Renal cortical epithelial cell (primary cell): ENCODE measurements at places on chromosomes 12 and 14. TPM values are rescaled to one million over a fixed set of nuclear protein-coding genes. Genes with fewer than 3 reads are reported as not detected.
A peak's percentile ranks its signal among the peaks of the same experiment; 100 is the strongest.

DNA sequence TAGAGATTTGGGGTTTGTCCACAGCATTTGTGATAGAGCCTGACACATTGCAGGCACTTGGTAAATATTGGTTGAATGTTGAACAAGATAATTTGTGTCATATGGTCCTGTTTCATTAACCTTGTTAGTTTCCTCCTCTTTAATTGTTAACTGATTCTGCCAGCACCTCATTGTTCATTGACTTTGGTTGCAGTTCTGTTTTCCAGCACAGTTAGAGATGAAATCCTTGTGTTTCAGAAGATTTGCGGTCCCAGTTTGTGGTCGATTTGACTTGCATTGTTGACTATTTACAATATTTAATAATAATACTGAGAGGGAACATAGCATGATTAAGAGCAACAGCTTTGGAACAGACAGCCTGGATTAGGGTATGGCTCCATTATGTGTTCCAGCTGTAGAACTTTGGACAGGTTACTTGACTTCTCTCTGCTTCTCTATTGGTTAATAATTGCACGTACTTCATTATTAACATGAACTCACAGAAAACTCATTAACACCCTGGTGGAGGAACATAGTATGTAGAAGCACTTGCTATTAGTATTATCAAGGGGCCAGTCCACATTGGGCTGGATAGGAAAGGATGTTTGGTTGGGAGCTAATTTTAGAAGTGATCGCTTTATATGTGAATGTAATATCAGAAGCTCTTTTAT, 8.7 kb downstream of the DRAM1 start:
- peak; percentile 50 for DNase-seq

DNA sequence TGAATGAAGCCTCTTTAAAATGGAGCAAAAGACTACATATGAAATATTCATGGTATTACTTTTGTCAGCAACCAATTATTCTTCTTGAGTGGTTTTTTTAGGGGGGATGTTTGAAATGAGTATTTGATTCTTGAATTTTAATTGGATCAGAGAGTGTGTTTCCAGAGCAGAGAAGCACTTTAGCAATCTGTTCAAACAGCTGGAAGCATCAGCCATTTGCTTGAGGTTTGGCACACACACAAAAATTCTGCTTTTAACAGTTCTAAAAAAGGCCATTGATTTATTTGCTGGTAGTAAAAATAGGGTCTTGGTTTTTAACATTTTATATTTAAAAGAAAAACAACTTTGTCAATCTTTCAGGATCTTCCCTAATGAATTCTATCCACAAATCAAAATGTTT, 292.7 kb downstream of the LRFN5 start:
- DNase-seq = no peak

DNA sequence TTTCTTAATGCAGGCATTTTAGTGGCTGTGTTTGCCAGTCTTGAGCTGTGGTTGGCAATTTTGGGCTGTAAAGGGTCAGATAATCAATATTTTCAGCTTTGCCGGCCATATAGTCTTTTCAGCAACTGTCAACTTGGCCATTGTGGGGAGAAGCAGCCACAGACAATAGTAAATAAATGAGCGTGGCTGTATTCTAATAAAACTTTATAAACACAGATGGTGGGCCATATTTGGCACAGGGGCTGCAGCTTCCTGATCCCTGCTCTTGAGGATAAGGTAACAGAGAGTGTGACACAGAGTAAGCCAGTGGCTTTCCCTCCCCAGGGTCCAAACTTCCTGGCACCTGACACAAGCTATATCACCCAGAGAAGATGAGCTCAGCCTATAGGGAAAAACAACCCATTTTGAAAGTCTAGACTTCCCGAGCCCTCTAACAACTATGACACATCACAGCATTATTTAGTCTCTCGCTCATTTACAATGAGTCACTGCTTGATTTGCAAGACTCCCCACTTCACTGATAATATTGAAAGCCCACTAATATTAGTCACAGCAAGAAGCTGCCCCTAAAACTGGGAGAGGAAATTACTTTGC, 163.1 kb upstream of the TMPO start:
- peak; percentile 92 for DNase-seq

- no peak for DNase-seq
Measured at GRCh38 chr14:60328583-60328982, 79.6 kb downstream of the PPM1A start.

The TAS2R30 gene
- total RNA-seq = 0.52 and 8.6 TPM in 2 replicates

GRCh38 chr12:124637581-124637981, 70.2 kb upstream of the NCOR2 start:
- DNase-seq = peak; percentile 11

The FLVCR2 gene
- total RNA-seq = 1.2 and 3.4 TPM in 2 replicates

The KRT81 gene
- total RNA-seq = 48.3 TPM in 1 of 2 replicates, not detected in the other

DNA sequence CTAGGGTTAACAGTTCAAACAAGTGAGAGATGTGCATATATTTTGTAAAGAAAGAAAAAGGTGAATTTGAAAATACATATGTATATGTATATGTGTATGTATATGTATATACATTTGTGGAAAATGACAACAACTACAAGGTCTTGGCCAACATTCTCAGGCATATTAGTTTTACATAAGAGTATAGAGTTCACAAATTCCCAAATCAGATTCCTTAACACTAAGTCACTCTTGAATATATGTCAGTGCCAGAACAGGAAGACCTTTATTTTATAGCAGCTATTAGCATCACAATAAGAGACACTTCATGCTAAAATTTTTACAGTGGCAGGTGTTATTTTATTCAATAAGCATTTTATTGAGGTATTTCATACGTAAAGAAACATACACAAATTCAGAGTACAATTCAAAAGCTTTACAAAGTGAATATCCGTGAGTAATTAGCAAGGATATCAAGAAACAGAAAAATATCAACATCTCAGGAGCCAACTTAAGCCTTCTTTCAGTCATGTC, 179.7 kb downstream of the SLC6A15 start:
- no peak for DNase-seq

- no peak for DNase-seq
Measured at GRCh38 chr12:37672655-37673260, 643.8 kb upstream of the ALG10B start.

DNA sequence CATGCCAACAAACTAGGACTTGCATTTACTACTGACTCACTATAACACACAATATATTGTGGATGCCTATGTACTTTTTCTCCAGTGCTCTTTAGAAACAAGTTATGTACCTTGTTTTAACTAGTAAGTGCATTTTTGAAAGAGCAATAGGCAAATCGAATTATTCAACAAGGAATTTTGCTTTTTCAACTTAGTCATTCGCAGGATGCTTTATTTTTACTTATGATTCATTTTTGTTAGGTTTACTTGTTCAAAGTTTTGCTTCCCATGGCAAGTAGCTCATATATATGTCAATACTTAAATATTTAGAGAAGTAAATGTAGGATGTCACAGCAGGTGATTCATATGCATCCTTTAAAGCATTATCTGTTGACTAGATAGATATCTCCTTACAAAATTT, 149.8 kb downstream of the PELI2 start:
- no peak for DNase-seq

The PGF gene
- total RNA-seq = 0.35 and 0.69 TPM in 2 replicates

DNA sequence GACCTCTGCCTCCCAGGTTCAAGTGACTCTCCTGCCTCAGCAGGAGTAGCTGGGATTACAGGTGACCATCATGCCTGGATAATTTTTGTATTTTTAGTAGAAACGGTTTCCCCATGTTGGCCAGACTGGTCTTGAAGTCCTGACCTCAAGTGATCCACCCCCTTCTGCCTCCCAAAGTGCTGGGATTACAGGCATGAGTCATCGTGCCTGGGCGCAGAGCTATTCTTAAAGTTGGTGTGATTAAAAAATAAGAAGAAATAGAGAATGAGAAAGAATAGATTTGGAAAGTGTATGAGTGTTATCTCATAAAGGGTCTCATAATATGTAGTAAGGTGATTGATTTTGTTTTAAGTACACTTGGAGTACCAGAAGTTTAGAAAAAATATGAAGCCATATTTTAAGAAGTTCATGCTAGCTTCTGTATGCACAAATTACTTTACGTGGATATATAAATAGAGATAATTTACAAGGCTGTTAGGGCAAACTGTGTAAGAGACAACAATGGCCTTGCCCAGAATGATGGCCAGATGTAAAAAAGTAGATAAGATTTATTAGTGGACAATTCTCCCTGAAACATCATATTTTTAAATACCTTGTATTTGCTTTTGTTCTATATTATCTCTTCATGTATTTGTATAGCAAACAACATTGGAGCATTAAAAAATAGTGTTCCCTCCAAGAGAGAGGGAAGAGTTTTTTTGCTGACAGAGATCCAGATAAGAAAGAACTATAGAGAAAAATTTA, 1108.5 kb downstream of the SLC16A7 start:
- DNase-seq = no peak

DNA sequence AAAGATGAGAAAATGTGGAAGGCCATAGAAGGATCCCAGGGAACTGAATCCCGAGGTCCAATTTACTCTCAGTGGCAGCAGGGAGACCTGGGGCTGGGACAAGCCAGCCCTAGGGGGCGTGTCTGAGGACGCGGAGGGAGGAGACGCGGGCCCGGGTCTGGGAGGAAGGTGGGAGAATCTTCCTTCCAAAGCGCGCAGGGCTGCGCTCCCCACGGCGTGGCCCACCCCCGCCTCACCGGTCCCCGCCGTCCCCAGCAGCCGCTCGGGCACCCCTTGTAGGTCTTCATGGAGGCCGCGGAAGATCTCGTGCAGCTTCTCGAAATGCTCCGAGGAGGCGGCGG, 323 bp downstream of the VTI1B start:
- peak; percentile 32 for DNase-seq

The KRT76 gene
- total RNA-seq = not detected in 2 replicates

DNA sequence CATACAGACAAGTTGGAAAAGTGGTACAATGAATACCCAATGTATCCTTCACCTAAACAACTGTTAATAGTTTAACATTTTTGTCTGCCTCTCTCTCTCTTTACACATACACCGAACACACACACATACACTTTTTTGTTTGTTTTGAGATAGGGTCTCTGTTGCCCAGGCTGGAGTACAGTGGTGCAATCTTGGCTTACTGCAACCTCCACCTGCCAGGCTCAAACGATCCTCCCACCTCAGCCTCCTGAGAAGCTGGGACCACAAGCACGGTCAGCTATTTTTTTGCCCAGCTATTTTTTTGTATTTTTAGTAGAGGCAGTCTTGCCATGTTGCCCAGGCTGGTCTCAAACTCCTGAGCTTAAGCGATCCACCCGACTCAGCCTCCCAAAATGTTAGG, 16.8 kb downstream of the ZCCHC8 start:
- no peak for DNase-seq

- no peak for DNase-seq
Measured at GRCh38 chr12:63036216-63036973, 101.4 kb upstream of the PPM1H start.

DNA sequence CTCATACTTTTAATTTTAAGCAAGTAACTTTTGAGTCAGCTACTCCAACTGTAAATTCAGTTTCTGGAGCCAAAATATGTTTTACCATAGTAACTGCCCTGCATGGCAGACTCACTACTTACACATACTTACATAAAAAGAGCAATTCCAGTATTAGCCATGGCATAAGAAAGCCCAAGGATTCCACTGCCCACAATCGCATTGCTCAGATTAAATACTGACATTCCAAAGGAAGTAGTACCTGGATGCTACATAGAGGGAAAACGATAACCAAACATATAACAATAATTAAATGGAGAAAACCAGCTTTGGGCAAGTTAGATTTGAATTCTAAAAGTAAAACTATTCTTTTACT, 2.2 kb downstream of the SLC38A2 start:
- DNase-seq = no peak

The CLEC1A gene
- not detected in 2 replicates for total RNA-seq

DNA sequence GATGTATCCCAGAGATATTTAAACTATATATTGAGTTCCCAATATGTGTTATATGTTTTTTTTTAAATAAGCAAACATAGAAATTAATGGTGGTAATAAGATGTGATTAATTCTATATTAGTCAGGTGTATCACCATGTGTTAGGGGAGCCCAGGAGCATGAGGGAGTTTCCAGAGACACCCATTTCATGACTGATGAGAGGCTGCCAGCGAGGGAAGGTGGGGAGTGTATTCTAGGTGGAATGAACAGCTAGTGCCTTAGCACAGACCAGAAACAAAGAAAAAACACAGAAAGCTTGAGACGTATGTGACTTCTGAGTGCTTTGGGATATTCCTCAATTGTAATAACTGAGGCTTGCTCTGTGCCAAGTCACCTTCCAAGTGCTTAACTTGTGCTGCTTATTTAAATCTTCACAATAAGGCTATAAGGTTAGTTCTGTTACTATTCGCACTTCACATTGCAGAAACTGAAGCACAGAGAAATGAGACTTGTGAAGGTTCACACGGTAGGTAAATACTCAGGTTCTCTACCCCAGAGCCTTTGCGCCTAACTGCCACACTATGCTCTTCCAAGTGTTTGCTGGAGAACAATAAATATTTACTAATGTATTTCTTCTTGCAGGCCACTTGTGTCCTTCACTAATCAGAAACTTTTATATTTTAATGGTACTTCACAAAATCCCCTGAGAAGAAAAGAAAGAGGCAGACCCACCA, 17.9 kb upstream of the MGP start:
- DNase-seq = no peak

DNA sequence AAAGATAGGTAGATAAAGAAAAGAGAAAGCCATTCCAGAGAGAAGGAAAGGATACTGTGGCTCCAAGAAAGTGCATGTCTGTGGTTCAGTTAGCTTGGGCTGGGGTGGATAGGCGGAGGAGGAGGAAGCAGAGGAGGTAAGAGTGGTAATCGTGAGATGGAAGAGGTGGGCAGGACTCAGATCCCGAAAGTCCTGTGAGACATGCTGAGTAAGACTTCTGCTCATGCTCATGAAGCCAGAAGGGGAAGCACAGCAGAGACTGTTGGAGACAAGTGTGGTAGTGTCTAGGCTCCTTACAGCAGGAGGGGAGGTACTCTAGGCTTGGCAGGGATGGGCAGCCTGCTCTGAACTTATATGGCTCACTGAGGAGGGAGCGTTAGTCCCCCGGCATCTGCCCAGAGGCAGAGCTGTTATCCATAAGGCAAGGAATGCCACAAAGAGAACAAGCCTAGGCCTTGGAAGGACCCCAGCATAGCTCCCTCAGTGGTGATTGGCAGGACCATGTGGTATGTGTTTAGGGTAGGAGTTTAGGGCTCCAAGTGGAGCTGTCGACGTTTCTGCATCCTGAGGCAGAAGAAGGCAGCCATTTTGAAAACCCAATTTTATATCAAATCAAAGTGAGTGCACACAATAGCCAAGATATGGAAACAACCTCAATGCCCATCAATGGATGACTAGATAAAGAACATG, 135.3 kb downstream of the SMOC1 start:
- DNase-seq = no peak

The FAM186B gene
- total RNA-seq = 0.30 and 0.35 TPM in 2 replicates

- peak; percentile 96 for DNase-seq
Measured at GRCh38 chr12:69059465-69060457, 126.8 kb upstream of the CPM start.

GRCh38 chr12:47413806-47414205, 292.0 kb downstream of the RPAP3 start:
- peak; percentile 36 for DNase-seq

GRCh38 chr14:61656341-61656740, 39.0 kb upstream of the HIF1A start:
- no peak for DNase-seq

DNA sequence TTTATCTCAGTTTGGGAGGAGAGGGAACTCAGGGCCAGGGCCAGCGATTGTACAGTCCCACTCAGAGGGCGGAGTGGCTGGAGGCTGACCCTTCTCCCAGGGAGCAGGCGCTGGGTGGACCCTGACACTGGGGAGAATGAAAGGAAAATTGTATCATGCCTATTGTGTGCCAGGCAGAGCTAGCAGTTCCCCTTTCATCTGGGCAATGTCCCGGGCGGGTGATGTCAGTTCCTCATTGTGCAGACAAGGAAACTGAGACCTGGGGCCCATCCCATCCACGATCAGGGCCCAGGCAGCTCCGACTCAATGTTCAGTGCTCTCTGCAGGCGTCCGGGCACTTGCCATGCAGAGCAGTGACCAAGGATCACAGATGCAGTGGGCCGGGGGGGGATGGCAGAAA, 101.9 kb upstream of the RTL1 start:
- no peak for DNase-seq

The GZMH gene
- total RNA-seq = not detected in 2 replicates
